ENCODE measurements at places on chromosomes 6 and 20. TPM values are rescaled to one million over a fixed set of nuclear protein-coding genes. Genes with fewer than 3 reads are reported as not detected.

PLG gene
- total RNA-seq, result 0.57 TPM

SLA2 gene
- 0.13 TPM for total RNA-seq

UBD gene
- 0.54 TPM for total RNA-seq

TSPO2 gene
- not detected for total RNA-seq

TP53TG5 gene
- total RNA-seq, result not detected

CAGE1 gene
- total RNA-seq, result not detected

SIRPB1 gene
- 0.72 TPM for total RNA-seq

CDC5L gene
- total RNA-seq, result 23.3 TPM

FOXS1 gene
- 6.3 TPM for total RNA-seq

FHL5 gene
- not detected for total RNA-seq

SNRNP48 gene
- 10.7 TPM for total RNA-seq

NOX3 gene
- total RNA-seq, result not detected

DNA sequence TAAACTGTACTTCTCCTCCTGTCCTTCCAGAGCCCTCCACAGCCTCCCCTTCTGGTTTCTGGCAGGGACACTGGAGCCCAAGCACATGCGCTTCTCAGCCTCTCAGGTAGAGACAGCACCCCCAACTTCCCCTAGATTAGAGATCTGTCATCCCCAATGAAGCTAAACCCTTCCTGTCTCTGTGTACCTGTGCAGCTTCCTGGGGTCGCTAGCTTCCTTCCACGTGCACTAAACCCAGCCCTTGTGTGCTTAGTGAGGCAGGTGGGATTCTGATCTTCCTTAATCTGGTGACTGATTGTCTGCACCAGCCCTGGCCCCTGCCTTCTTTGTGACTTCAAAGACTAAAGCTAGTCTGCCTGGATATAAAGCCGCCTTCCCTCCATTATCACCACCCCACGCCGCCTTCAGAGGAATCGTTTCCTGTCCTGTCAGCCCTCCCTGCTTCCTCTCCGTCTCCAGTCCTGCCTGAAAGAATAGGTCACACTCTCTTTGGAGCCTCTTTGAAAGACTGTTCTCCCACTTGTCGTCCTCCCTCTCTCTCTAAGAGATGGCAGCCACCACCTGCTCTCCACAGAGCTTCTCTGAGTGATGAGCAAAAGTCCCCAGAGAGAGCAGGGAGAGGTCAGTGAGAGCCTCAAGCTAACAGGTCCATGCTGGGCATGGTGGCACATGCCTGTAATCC is 27.5 kb downstream of the CAPN11 start:
- no peaks in the 10 kb centered on the region for H3K4me1 ChIP-seq
- H3K27me3 ChIP-seq, result no peaks in the 10 kb centered on the region
- H3K27ac ChIP-seq, result 0 out of 2 replicates have a peak overlapping the region, but pooled peaks have one; percentile 19

DNA sequence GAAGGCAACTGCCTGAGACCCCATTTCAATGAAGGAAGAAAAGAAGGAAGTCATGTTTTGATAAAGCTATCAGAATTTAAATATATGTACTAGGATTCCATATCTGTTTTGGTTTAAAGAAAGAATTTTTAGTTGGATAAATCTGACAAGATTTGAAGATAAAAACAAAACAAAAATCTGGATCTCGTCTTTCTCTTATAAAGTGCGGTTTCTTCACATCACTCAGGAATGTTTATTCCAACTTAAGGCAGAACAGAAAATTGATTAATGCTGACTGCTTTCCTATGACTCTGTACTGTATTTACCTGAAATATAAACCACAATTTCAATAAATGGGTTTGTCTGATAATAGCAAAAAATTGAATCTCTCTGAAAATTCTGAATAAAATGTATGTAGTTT is 439.7 kb downstream of the RFPL4B start:
- H3K4me3 ChIP-seq, result no peak overlapping the region
- H3K36me3 ChIP-seq, result no peaks in the 10 kb centered on the region
- H3K27me3 ChIP-seq, result no peaks in the 10 kb centered on the region
- no peaks in the 10 kb centered on the region for H3K4me1 ChIP-seq
- DNase-seq, result no peak
- H3K27ac ChIP-seq, result no peak overlapping the region

DNA sequence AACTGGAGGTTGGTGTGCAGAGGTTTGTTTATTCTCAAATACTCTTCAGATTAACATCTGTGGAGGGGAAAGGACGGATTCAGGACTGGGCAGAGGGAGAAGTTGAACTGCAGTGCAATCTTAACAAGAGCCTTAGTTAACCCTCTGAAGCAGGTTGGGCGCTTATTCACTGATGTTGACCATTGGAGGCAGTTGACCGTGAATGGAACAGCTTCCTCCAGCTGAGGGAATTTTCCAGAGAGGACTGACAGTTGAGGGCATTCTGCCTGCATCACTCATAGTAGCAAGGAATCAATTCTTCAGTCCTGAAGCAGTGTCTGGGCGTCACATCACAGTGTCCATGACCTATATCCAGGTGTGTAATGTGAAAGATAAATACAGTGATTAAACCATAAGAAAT is 80.9 kb downstream of the PLCB4 start:
- H3K36me3 ChIP-seq, result no peaks in the 10 kb centered on the region
- H3K27ac ChIP-seq, result no peak overlapping the region
- no peaks in the 10 kb centered on the region for H3K27me3 ChIP-seq

- H3K4me3 ChIP-seq, result no peak overlapping the region
- no peaks in the 10 kb centered on the region for H3K27me3 ChIP-seq
- no peaks in the 10 kb centered on the region for H3K36me3 ChIP-seq
- no peaks in the 10 kb centered on the region for H3K4me1 ChIP-seq
- no peak overlapping the region for H3K27ac ChIP-seq
These were observed 12.2 kb upstream of the TAF8 start for GRCh38 chr6:42038163-42038562.

- H3K4me3 ChIP-seq, result no peak overlapping the region
- H3K4me1 ChIP-seq, result no peaks in the 10 kb centered on the region
- no peaks in the 10 kb centered on the region for H3K27me3 ChIP-seq
- DNase-seq, result peak; percentile 42
These were observed 199.1 kb downstream of the CENPW start for GRCh38 chr6:126539022-126539421.

- no peaks in the 10 kb centered on the region for H3K36me3 ChIP-seq
- no peaks in the 10 kb centered on the region for H3K27me3 ChIP-seq
- no peak overlapping the region for H3K4me3 ChIP-seq
- no peaks in the 10 kb centered on the region for H3K4me1 ChIP-seq
- no peak overlapping the region for H3K27ac ChIP-seq
- no peak for DNase-seq
These were observed 94.5 kb upstream of the NRSN1 start for GRCh38 chr6:24031496-24031895.

GRCh38 chr6:163813979-163814493 is 399.5 kb downstream of the QKI start:
- no peaks in the 10 kb centered on the region for H3K36me3 ChIP-seq
- H3K27me3 ChIP-seq, result no peaks in the 10 kb centered on the region
- H3K4me3 ChIP-seq, result no peak overlapping the region
- no peaks in the 10 kb centered on the region for H3K4me1 ChIP-seq
- no peak for DNase-seq

- no peaks in the 10 kb centered on the region for H3K4me1 ChIP-seq
- H3K27me3 ChIP-seq, result no peaks in the 10 kb centered on the region
- DNase-seq, result no peak
- no peak overlapping the region for H3K4me3 ChIP-seq
These were observed 130.4 kb upstream of the QKI start for GRCh38 chr6:163284151-163284550.

DNA sequence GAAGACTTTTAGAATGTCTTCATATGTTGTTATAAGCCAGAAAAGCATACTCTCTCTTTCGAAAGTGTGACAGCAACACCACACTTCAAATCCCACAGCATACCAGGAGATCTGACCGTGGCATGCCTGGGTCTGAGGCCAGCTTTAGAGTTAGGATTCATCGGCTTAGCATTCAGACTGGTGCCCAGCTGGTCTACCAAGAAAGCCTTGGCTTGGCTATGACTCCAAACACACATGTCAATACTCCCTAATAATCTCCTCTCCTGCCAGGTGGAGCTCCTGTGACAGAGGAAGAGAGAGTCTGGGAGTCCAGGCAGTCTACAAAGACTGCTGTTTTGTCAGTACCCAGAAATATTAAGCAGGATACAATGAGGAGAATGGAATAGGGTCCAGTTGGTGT is 77.1 kb upstream of the MAN1A1 start:
- H3K4me1 ChIP-seq, result no peaks in the 10 kb centered on the region
- no peak for DNase-seq
- no peaks in the 10 kb centered on the region for H3K36me3 ChIP-seq
- no peak overlapping the region for H3K4me3 ChIP-seq

- DNase-seq, result no peak
- no peaks in the 10 kb centered on the region for H3K27me3 ChIP-seq
- no peak overlapping the region for H3K4me3 ChIP-seq
- no peaks in the 10 kb centered on the region for H3K4me1 ChIP-seq
- no peaks in the 10 kb centered on the region for H3K36me3 ChIP-seq
These were observed 507.5 kb upstream of the MAP3K7 start for GRCh38 chr6:91094341-91094740.

GRCh38 chr6:11009353-11009752 is 34.8 kb downstream of the ELOVL2 start:
- peak; percentile 71 for DNase-seq
- no peaks in the 10 kb centered on the region for H3K27me3 ChIP-seq
- peaks cover 56% of the 10 kb centered on the region for H3K4me1 ChIP-seq
- H3K27ac ChIP-seq, result peak overlapping the region; percentile 34
- H3K36me3 ChIP-seq, result no peaks in the 10 kb centered on the region

GRCh38 chr20:10079964-10080363 is 45.2 kb downstream of the ANKEF1 start:
- no peak overlapping the region for H3K4me3 ChIP-seq
- H3K36me3 ChIP-seq, result no peaks in the 10 kb centered on the region
- H3K4me1 ChIP-seq, result no peaks in the 10 kb centered on the region
- H3K27ac ChIP-seq, result no peak overlapping the region

GRCh38 chr6:127204281-127204680 is 62.4 kb upstream of the RNF146 start:
- H3K27ac ChIP-seq, result no peak overlapping the region
- no peak overlapping the region for H3K4me3 ChIP-seq
- H3K36me3 ChIP-seq, result no peaks in the 10 kb centered on the region
- DNase-seq, result no peak
- H3K27me3 ChIP-seq, result peaks cover 5% of the 10 kb centered on the region
